Central memory CD8-positive, alpha-beta T cell (primary cell): ENCODE measurements at places on chromosomes 3 and 15.
A peak's percentile ranks its signal among the peaks of the same experiment; 100 is the strongest.

DNA sequence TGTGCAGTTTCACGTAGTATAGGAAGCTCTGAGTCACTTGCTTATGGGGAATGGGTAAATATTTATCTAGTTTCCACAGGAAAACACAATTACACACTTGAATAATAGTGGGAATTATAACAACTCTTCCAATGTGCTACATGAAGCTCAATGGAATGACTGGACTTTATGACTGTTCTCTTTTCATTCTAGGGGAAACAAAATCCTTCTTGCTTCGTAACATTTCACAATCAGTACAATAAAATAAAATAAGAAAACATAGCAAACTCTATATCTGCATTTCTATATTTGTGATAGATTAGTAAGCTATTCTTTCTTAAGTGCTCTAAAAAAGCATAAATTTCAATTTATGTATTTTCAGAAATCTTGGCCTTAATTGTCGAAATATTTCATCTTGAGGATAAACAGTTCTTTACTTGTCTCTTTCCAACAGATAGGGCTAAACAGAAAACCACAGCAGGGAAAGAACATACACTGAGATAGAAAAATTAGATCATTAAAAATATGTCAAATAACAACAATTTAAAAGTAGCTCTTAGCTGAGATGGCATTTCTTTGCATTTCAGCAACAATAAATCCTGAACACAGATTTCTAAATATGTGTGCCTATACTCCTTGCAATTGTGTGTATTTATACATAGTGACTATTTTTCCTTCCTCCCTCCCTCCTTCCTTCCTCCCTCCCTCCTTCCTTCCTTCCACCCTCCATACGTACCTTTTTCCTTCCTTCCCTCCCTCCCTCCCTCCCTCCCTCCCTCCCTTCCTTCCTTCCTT, 395.5 kb upstream of the KCNMB2 start:
- no peak for DNase-seq

- no peak for DNase-seq
Observed at GRCh38 chr3:11757929-11758328, 88.8 kb downstream of the TAMM41 start.

GRCh38 chr3:78221300-78221699, 1181.4 kb downstream of the ROBO2 start:
- DNase-seq: no peak

- no peak for DNase-seq
Observed at GRCh38 chr15:78054966-78055365, 22.5 kb downstream of the TBC1D2B start.

GRCh38 chr3:54274607-54275006, 152.3 kb downstream of the CACNA2D3 start:
- DNase-seq: no peak

- DNase-seq: peak; percentile 52
Observed at GRCh38 chr3:184540777-184541681, 20.6 kb upstream of the EPHB3 start.
